ENCODE measurements at places on chromosomes 5 and 9.

DNA sequence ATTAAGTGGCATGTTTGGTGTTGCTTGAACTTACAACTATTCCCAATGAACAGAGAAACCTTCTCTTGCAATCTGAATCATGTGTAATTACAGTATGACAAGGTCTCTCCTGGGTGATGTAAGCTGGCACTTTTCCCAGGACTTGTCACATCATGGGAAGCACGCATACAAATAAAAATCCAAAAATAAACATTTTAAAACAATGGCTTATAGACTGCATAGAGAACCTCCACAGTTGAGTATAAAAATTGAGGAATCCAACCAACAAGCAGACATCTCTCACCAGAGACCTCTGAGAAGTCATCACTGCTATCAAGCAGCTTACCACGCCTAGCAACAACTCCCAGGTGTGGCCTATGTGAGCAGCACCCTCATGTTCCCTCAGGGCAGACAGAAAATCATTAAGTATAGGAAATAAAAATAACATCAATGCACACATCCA lies 3.9 kb downstream of the MLLT3 start:
- DNase-seq = no peak

DNA sequence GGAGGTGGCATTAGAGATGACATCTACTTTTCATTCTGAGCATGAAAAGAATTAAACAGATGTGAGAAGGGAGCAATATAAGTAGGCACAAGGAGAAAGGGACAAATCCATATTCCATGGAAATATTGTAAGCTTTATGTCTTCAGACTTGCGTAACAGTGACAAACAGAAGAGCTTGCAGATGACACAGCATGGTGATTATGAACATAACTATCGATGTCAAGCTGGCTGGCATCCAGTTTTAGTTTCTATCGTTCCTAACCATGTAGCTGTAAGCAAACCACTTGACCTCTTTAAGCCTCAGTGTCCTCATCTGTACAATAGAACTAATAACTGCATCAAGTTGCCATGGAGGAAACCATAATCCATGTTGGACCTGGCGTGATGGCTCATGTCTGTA lies 246.7 kb upstream of the ADRA1B start:
- DNase-seq = no peak

DNA sequence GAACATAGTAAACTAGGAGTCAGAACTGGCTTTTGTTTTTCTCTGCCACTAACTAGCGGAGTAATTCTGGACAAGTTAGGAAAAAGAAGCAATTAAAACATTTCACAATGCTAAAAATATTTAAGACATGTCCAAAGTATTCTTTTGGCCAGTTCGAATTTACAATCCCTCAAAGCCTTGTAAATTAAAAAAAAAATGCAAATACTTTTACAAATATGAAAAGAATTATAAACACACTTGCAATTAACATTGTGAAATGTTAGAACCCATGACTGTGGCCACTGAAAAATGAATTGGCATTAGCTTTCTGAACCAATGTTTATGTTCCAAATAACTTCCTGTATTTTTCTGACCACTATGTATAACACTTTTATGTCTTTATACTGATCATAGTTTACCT lies 2.2 kb downstream of the RAD1 start:
- no peak for DNase-seq

DNA sequence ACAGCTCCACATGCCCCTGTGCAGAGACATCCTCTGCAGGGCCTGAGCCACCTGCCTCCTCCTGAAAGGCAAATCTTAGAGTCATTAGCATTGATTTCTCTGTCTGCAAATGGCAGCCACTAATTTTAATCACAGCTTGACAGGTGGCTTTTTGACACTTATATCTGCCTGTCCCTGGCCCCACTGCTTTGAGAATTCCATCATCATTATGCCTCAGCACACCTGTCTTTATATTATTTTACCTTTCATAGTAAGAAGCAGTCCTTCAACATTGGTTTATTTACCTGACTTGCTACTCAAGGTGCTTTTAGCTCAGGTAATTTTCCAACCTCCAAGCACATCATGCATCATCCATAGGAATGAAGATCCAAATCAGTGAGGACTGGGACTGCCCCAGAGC lies 451.3 kb downstream of the MTRR start:
- no peak for DNase-seq

GRCh38 chr5:79464695-79465332 lies 49.1 kb downstream of the HOMER1 start:
- DNase-seq = no peak

DNA sequence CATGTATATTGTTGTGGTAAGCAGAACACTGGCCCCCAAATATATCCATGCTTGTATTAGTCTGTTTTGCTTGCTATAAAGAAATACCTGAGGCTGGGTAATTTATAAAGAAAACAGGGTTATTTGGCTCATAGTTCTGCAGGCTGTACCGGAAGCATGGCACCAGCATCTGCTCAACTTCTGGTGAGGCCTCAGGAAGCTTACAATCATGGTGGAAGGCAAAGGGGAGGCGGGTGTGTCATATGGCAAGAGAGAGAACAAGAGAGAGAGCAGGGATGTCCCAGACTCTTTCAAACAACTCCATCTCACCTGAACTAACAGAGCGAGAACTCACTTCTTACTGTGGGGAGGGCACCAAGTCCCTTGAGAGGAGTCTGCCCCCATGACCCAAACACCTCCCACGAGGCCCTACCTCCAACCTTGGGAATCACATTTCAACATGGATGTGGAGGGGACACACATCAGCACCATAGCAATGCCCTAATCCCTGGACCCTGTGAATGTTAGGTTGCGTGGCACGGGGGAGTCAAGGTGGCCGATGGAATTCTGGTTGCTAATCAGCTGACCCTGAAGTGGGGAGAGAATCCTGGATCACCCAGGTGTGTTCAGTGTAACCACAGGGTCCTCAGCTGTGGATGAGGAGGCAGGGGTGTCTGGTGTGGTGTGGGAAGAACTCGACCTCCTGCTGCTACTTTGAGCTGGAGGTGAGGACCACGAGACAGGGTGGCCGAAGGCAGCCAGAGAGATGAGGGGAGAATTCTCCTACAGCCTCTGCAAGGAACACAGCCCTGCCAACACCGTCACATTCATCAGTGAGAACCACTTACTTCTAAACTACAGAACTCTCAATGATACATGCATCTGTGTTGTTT lies 172.8 kb downstream of the AUH start:
- DNase-seq = no peak

- no peak for DNase-seq
These were observed 49.4 kb downstream of the SLC22A5 start for GRCh38 chr5:132418881-132419280.

GRCh38 chr5:151023651-151024050 lies 3.3 kb downstream of the GPX3 start:
- DNase-seq = no peak

- no peak for DNase-seq
These were observed 129.5 kb upstream of the FSTL4 start for GRCh38 chr5:133741818-133742355.

DNA sequence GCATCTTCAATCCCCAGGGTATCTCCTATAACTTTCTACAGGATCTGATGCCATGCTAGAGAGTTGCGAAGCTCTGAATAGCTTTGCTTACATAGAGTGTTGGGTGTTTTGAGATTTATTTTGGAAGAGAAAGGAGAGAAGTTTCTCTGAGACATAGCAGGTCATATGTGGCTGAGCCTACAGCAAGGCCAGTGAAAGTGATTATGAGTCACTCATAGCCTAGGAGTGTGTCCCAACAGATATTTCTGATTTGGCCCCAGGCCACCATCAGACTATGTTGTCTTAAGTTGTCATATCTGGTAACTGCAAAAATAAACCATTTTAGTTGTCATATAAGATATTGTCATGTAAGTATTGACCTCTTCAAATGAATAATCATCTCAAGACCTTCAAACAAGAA lies 132.0 kb upstream of the RAI14 start:
- no peak for DNase-seq

- no peak for DNase-seq
These were observed 106.6 kb upstream of the TBCA start for GRCh38 chr5:77882670-77883257.

DNA sequence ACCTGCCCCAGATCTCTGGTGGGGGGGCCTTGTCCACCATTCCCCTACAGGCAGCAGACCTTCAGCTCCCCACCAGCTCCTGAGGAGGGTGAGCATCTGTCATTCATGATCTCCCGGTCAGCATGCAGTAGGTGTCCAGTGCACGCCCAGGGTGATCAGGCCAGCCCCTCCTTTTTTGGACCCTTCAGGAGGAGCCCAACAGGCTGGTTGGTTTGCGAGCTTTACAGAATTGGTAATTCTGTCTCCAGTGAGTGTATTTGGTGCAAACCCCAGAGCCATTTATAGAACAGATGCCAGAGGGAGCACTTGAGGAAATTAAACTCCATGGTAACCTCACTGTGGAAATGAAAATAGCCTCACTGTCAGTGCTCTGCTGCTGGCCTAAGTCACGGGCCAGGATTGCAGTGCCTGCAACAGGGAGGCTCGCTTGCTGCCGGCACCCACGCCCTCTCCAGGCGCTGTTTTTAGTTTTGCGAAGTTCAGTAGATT lies 23.4 kb downstream of the WNK2 start:
- DNase-seq = no peak

- no peak for DNase-seq
These were observed 78.7 kb downstream of the HAPLN1 start for GRCh38 chr5:83641946-83642345.

- no peak for DNase-seq
These were observed 622.3 kb downstream of the MTRR start for GRCh38 chr5:8491254-8491653.

- no peak for DNase-seq
These were observed 54.5 kb downstream of the PDE4D start for GRCh38 chr5:59838989-59839388.

DNA sequence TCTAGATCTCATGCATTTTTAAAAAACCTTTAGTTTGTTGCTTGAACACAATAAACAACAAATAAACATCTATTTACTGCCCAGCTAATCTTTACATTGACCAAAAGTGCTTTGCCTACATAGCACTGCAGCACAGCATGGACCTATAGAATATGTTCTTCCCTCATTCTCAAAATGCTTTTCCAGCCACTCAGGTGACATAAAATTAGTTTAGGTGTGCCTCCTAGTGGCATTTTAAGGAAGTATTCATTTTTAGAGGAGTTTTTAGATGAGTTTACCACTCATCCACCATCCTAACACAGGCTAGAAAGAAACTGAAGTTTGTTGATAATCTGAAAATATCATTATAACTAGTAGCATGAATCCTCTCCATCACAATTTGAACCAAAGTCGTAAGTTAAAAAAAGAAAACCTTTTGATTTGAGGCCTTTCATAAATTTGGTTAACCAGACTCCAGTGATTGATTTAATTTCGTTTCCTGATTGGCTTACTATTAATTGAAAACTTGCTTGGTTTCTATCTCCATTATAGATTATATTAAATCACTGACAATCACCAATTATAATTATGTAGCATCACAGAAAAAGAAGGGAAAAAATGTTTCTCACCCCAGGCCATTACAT lies 12.6 kb downstream of the PLGRKT start:
- DNase-seq = no peak

GRCh38 chr9:127539259-127539981 lies 72.7 kb upstream of the STXBP1 start:
- DNase-seq = no peak

DNA sequence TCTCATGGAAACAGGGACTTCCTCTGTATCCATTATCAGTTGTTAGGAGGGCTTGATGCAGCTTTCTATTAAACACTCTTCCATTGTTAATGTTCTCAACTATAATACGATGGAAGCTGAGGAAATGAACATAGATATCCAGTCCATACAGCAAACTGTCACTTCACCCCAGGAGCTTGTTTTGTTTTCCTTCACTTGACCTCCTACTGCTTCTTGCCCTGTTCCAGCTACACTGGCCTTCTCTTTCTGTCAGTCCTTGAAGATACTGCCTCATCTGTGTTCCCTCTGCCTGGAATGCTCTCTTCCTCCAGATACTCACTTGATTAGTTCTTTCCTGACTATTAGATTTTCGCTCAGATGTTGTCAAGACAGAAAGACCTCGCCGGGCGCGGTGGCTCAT lies 17.1 kb downstream of the CTNNA1 start:
- no peak for DNase-seq

DNA sequence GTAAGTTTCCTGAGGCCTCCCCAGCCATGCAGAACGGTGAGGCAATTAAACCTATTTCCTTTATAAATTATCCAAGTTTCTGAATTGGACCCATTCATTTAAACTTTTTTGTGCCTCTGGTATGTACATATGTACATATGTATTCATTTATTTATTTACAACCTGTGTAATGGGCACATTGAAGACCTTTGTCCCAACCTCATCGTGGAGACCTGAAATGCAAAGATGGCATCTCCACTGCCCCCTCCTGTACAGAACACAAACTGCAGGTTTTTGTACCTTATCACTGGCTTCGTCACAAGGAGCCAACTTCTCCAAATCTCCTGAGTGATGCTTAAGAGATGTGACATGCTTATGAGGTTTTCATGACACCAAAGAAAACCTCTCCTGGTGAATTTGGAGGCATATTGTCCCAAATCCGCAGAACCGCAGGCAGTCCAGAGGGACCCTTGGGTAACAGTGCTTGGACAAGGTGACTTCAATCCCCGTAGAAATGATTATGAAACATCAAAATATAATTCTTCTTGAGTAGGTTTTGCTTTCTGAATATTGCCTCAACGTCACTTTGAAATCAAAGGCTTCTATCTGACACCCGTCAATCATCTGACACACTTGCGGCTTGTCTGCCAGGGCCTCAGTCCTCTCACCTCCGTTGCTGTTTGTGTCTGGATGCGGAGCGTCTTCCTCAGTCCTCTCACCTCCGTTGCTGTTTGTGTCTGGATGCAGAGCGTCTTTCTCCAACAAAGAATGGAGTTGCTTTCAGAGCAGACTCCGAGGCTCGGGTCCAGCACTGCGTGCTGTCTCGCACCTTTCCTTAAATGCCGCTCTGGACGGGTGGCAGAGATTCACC lies 135.0 kb upstream of the IRX4 start:
- no peak for DNase-seq

DNA sequence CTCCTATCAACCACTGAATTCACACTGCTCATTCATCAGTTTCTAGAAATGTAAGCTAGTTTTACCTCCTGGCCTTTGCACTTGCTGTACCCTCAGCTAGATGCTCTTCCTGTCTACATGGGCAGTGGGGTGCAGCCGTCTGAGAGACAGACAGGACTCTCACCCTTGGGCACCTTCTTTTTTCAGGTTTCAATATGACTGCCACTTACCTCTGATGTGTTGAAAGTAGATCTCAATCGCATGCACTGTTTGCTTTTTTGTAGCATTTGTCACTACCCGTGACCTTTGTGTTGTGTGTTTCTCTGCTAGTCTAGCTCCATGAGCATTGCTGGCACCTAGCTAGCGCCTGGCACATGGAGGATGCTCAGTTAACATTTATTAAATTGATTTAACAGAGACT lies 403.1 kb upstream of the TRPC7 start:
- no peak for DNase-seq

GRCh38 chr9:33818167-33818846 lies 1.3 kb downstream of the UBE2R2 start:
- no peak for DNase-seq

GRCh38 chr9:125435776-125436612 lies 174.4 kb downstream of the GAPVD1 start:
- DNase-seq = no peak

- no peak for DNase-seq
These were observed 16.4 kb upstream of the FST start for GRCh38 chr5:53463909-53464621.

- no peak for DNase-seq
These were observed 35.6 kb downstream of the WWC1 start for GRCh38 chr5:168327019-168327421.
